Iris pigment epithelial cell (primary cell): ENCODE measurements at places on chromosomes 1 and 21.
A peak's percentile ranks its signal among the peaks of the same experiment; 100 is the strongest.

GRCh38 chr1:208526613-208527125, 282.5 kb upstream of the PLXNA2 start:
- no peak for DNase-seq

DNA sequence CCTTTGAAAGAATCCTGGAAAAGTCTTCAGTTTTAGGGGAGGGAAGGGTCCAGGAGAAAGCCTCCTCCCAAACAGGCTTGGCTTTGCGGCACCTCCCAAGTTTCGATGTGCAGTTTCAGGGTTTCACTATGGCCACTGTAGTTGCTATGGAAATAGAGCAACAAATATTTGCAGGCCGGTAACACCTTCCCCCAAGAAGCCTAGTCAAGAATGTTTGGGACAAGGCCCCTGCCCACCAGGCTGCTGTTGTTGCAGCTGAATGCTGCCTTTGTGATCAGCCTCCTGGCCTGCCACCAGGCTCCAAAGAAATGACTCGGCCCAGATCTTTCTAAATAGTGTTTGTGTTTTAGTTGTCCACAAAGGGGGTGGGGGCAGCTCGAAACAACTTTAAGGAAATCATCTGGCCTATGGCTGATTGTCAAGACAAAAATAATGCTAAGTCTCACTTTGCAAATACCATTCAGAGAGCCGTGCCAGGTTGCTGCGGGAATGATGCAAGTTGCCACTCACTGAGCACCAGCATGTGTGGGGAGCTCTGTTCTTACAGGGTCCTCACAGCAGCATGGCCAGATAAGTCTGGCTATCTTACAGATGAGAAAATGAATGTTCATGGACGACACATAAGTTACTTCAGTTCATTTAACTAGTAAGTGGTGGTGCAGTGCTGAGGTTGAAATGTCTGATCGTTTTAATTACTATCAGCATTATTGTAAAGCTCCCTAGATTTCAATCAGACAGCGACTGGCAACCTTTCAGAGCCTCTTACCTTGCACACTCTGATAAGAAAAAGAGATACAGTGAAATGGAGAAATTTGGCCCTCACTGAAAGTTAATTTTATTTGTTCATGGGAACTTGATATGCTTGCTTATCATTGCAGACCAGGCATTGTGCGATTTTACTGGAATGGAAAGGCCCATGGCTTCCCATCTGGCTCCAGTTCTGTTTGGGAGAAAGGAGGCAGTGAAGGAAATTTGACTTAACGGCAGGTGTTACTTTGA, 91.2 kb upstream of the JUN start:
- DNase-seq: no peak

- no peak for DNase-seq
Observed at GRCh38 chr1:71068325-71069240, 12.3 kb downstream of the ZRANB2 start.

GRCh38 chr1:156245451-156246232, 2.2 kb downstream of the PAQR6 start:
- DNase-seq: no peak

DNA sequence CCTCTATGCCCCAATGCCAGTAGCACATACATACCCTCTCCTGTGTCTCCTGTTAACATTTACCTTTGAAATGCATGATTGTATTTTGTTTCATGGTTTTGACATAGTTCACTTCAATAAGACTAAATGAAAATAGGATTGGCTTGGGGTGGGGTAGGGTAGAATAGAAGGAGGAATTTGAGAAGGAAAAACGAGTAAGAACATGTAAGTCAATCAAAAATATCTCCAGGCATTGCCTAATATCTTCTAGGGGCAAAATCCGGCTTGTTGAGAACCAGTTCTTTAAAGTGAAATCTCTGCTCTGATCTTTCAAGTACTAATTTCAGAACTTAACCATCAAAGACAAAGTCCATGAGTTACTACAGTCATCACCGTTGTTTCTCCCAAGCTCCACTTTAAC, 31.8 kb upstream of the RGS2 start:
- no peak for DNase-seq

DNA sequence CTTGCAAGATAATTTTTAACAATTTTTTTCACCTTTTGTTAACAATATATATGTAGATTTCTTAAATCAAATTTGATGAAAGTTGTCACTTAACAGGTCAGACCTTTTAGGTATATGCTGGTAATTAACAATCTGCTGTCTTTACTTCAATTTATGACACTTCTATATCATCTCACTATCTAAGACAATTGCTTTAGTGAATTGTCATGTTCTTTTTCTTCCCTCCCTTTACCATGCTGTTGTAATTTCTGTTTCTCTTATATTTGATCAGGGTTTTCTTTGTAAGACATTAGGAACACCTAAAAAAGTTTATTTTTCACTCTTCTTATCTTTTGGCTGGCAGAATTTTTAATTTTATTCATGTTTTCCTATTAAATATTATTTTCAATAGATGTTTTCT, 2.0 kb downstream of the IFI16 start:
- DNase-seq: no peak

DNA sequence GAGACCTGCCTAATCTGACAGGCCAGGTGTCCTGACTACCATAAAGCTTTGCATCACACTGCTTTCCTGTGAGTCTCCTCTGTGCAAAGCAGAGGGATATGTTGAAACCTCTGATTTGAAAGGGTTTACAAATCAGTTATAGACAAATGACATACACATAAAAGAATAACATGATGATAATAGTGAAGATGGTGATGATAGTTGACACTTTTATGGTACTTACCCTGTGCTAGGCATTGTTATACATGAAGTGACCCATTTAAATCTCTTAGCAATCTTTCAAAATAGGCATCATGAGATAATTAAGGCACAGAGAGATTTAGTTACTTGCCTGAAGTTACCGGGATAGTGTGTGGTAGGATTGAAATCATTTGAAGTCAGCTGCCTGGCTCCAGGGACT, 34.1 kb upstream of the PKN2 start:
- no peak for DNase-seq

DNA sequence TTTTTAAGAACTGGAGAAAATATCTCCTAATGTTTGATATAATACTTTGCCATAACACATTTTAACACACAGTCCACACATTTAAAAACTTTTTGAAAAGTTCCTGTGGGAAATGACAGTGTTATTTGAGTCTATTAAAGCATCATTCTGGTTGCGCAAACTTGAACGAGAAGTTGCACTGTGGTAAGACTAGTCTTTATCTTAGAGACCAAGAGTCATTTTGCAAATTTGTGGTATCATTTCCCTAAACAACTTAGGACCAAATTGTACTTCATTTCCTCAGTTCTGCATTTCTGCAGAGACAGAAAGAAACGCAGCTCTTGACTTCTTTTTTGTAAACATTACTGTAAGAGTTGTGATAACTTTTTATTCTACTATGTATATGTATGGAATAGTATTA, at the start of gene RGS18:
RGS18 (plus strand) TSS at position 282 of the 400 bp plus-strand sequence. CDS start 176 bp downstream, outside the sequence.
- DNase-seq: peak; percentile 84

GRCh38 chr1:44314452-44314851, 40.6 kb downstream of the ERI3 start:
- DNase-seq: no peak

DNA sequence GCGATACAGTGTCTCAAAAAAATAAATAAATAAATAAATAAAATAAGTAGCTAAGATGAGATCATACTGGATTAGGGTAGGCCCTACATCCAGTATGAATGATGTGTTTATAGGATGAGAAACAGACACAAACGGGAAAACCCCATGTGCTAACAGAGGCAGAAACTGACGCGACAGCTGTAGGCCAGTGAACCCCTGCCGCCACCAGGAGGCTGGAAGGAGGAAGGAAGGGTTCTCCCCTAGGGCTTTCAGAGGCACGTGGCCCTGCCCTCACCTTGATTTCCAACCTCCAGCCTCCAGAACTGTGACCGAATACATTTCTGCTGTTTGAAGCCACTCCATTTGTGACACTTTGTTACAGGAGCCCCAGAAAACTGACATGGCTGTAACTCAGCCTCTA, 38.5 kb downstream of the CHD5 start:
- DNase-seq: peak; percentile 23

- DNase-seq: no peak
Observed at GRCh38 chr1:91752324-91752723, 133.6 kb downstream of the TGFBR3 start.
